ENCODE measurements at places on chromosomes 2 and 18.

GRCh38 chr2:235382179-235382578 lies 111.7 kb upstream of the AGAP1 start:
- DNase-seq: no peak

DNA sequence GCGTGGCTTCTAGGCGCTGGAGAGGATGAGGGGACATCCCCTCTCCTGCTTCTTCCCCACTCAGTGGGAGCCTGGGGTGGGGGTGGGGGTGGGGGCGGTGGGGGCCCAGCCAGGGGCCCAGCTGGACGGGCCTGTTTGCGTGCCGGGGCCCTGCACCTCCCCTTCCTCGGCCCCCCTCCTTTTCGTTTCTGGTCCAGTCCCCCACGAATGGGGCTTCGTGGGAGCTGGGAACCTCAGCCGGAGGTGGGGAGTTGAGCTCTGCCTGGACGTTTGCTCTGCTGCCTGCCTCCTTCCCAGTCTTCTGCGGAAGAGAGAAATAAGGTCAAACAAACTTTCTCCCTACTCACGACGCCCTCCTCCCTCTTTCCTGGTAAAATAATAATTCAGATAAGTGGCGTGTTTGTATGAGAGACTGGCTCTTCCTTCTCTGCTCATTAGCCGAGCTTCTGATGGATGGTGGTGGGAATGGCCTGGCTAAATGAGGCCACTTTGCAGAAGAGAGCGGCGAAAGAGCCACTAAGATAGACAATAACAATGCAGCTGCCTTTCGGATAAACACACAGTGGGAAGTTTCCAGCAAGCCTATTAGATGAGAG lies 782 bp downstream of the MTA3 start:
- no peak for DNase-seq

GRCh38 chr18:59876310-59876626 lies 23.5 kb upstream of the PMAIP1 start:
- no peak for DNase-seq

DNA sequence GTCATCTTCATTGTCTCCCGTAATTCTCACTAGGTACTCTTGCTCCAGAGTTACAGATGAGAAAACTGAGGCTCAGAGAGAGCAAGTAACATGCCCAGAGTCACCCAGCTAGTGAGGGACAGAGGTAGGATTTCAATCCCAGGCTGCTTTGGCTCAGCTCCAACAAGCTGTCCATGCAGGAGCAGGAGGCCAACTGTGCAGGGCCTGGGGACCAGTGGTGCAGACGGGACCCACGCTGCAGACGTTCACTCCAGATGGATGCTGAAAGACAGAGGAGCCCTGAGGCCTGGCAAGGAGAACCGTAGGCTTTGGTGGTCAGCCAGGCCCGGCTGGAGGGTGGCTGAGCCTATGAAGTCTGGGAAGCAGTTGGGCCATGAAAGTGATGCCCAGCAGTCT lies 102.6 kb downstream of the MCFD2 start:
- DNase-seq: no peak

DNA sequence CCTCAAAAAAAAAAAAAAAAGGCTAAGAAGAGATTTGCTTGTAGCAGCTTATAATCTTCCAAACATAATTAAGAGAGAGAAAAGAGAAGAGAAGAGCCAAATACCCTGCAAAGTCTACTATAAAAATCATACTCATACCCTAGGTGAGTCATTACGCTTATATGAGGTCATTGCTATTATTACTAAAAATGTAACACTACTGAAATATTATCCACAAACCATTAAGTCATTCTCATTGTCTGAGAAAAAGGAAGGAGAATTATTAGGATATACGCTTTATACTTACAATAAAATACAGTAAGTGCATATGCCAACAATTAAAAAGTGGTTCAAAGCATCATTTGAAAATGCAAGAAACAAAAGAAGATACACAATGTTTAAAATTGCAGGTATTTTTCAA lies 66.5 kb downstream of the COLEC12 start:
- DNase-seq: no peak

DNA sequence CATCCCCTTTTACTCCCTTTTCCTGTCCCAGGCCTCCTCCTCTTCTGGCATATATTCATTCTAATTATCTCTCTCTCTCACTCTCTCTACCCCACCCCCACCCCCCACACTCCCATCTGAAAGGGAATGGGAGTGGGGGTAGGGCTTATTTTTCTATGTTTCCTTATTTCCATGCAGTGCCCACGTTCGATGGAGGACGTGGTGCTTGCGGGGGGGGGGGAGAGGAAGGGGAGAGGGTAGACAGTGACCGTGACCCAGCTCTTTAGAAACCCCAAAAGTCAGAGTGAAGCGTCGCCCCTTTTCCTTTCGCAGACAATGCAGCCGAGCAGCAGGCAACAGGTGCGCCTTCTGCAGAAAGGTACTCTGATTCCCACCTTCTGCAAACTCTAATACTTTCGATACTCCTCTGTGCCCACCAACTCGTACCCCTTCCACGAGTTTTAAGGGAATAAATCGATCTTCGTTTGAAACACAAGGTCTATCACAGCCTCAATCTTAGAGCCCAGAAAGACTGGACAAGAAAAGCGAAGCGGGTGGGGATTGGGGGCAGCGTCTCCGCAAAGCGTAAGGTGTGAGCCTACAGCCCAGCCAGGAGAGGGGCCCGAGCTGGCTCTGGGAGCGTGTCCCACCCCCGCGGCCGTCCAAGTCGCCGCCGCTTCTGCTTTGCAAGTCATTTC lies 891 bp upstream of the NR4A2 start:
- DNase-seq: no peak

DNA sequence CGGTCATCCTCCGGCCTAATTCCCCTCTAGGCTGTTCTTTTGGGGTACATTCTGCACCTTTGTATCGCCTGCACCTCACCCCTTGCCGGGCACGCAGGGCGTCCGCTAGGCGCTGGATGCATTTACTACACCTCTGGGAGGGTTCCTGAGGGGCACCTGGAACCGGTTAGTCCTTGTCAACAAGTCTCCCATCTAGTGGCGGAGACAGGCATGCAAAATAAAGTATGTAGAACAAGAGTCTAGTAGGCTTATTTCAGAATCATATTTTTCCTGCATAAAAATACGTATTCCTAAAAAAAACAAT lies 705 bp upstream of the TEX261 start:
- no peak for DNase-seq

GRCh38 chr2:31107591-31108300 lies 30.5 kb downstream of the GALNT14 start:
- no peak for DNase-seq

DNA sequence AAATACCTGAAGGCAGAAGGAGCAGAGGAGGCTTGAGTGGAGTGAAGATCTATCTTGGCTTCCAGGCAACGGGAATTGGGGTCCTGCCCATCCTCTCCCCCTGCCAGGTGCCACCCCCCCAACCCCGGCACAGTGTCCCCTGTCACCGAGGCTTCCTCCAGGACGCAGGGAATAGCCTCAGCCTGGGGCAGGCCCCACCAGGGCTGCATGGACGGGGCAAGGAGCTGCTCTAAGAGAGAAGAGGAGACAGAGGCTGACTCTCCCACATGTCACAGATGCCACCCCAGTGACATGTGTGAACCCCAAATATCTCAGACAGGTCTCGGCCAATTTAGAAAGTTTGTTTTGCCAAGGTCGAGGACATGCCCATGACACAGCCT lies 42.1 kb downstream of the PXDN start:
- no peak for DNase-seq

DNA sequence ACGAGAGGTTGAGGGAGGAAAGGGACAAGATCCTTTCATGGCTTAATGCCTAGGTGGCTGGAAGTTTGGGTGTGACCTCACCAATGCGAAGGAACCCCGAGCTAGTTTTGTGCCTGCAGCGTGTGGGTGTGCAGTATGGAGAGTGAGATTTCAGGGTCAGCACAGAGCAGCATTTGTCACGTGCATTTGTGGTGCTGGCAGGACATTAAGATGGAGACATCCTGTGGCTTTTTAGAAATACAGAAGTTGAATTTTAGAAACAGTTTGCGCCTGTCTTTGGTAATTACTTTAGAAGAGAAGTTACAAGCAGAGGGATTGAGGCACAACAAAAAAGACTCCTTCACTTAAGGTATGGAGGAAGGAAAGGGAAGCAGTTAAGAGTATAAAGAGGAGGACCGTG lies 258.2 kb upstream of the THUMPD2 start:
- no peak for DNase-seq

DNA sequence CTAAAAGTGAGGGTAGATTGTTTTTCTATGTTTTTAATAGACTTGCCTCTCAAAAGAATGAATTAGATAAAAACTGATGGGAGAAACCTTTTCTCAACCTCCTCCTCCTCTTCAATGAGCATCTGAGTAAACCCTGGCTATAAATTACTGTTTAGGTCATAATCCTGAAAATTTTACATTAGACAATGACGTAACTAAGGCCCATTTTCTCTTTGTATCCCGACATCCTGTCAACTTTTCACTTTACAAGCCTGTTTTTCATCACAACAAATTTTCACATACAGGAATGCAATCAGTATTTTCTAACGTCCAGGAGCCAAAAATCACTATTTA lies 1.3 kb downstream of the SPIRE1 start:
- no peak for DNase-seq

- DNase-seq: no peak
These were observed 24.5 kb downstream of the UGP2 start for GRCh38 chr2:63866009-63866709.

DNA sequence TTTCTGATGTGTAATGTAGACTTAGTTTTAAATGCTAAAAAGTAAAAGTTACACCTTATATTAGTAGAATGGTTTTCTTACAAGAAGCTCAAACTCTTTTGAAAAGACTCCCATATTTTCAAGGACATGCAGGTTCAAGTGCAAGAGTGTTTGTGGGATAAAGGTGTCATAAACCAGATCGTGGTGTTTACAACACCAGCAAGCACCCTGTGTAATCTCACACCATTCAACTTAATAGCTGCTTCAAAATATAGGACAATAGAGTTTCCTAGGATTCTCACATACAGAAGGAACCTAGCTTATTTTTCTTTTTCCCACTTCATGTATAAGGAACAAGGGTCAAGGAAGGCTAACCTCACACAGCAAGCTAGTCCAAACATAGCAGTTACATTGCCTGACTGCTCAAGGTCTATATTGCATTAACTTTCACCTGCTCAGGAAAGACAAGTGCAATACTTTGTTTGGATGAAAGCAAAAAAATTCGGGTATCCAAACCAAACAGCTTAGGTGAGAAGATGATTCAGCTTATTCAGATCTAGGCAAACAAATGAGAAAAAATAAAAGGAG lies 172.3 kb downstream of the IKZF2 start:
- DNase-seq: no peak

DNA sequence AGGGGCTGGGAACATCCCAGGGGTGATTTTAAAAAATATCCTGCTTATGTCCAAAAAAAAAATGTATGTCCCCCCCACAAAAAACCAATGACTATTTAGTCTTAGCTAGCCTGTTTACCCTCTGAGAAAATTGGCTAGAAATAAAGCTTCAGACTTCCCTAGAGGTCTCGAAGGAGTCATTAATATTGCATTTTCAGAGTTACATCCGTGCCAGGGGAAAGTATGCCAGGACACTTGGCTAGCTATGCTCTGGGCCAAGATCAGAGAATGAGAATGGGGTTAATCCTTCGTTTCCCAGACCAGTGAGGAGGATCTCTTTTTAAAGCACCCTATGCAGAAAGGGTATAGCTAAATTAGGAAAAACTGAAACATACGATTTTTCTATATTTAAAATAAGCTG lies 183.6 kb downstream of the MC4R start:
- DNase-seq: no peak

- no peak for DNase-seq
These were observed 785 bp downstream of the CLASP1 start for GRCh38 chr2:121648206-121649148.

DNA sequence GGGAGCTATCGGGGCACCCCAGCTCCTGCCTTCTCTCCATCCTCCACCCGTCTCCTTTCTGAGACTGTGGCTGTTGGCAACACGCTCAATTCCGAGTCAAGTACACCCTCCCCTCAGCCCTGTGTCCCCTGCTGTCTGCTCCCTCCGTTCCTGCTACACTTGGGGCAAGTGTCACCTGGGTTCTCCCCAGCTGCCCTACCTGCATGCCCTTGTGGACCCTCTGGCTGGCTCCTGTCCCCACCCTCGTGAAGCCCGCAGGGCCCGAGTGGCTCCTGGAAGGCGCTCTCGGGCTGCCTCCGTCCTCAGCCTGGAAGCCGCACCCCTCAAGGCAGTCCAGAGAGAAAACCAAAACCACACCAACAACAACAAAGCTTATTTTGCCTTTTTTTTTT lies 33.9 kb downstream of the PDIA6 start:
- no peak for DNase-seq

DNA sequence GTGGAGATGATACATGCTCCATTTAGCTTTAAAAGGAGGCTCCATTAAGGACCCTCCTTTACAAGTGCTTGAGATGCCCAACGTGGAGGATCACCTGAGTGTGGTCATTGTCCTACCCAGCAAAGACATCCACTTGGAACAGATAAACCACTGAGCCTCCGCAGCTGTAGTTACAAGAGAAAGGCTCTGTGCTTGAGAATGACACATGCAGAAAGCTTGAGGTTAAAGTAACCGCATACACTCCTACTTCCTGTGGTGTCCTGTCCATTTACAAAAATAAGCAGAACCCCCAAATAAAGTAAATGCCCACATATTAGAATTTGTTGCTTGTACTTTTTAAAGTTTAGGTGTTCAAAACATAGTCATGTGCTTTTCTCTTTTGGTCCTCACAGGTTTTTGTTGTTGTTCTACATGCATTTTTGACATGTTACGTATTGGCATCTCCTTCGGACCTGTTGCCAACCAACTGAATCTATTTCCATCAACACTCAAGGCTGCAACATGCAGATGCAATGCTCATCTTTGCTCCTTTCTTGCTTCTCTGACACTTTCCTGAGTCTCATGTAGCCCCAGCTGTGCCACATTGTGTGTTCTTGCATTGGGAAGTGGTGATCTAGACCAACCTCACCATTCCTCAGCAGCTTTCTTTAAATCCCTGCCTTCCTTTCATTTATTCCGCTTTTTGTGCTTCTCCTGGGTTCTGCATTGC lies 56.0 kb downstream of the SERPINB7 start:
- DNase-seq: no peak

GRCh38 chr2:215361876-215362561 lies 50.2 kb downstream of the ATIC start:
- no peak for DNase-seq

GRCh38 chr2:168278424-168278888 lies 31.1 kb upstream of the STK39 start:
- DNase-seq: no peak

DNA sequence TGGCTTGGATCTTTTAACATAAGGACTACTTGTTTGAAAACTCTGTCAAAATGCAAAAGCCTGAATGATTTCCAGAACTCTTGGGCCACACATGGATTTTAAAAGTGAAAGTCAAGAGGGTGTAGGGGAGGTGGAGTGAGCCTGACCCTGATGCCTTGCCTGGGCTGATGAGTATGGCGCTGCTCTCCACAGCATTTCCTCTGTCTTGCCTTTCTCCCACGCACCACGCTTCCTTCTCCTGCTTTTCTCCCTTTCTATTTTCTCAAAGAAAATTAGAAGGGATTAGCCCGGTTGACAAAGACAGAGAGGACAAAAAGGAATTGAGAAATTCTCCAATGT lies 207.0 kb upstream of the CCDC68 start:
- no peak for DNase-seq

- DNase-seq: no peak
These were observed 23.8 kb downstream of the ACYP2 start for GRCh38 chr2:54139210-54139609.

GRCh38 chr2:126913329-126913728 lies 14.6 kb downstream of the TEX51 start:
- no peak for DNase-seq

- DNase-seq: no peak
These were observed 27.2 kb downstream of the MAP4K3 start for GRCh38 chr2:39409697-39410389.

All from cortex of kidney (tissue), 1 donor.